HS-5 (cell line): ENCODE measurements at places on chromosomes 16 and 17.

DNA sequence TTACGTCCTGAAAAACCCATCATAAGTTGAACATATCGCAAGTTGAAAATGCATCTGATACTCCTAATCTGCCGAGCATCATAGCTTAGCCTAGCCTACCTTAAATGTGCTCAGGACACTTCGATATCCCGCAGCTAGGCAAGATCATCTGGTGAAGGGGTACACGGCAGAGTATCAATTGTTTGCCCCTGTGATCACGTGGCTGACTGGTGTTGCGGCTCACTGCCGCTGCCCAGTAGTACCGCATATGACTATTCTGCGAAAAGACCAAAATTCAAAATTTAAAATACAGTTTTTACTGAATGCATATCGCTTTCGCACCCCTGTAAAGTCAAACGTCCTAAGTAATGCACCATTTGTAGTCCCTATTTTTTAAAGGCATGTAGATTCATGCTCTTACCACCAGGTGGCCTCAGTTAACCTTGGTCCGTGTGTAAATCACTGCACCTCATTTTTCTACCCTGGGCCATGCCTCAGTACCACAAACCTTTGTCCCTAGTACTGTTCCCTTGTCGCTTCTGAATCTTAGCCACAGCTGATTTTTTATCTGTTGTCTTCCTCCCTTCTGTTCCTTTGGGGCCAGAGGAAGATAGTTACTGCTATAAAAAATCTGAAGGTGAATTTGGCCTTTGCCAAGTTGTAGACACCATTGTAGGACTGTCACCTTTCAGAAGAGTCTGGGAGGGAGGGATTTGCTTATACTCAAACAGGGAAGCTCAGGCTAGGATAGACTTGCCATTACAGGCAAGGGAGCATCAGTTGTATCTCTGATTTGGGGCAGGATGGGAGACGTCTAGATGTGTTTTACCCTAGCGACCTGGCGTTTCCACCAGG lies 34.4 kb downstream of the WWP2 start:
- peak; percentile 30 for DNase-seq

DNA sequence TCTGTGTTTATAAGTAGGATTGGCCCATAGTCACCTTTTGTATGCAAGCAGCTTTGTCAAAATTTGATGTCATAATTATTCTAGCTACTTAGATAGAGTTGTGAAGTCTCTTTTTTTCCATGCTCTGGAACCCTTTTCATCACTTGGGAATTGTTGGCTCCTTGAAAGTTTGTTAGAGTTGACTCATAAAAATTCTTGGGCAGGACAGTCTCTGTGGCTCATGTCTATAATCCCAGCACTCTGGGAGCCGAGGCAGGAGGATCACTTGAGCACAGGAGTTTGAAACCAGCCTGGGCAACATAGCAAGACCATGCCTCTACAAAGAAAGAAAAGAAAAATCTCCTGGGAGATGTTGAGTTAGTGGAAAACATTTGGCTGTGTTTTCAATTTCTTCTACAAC lies 45.7 kb upstream of the MRC2 start:
- DNase-seq, result no peak

- DNase-seq, result no peak
These were observed 392.9 kb upstream of the EEF2KMT start for GRCh38 chr16:5490499-5490898.

DNA sequence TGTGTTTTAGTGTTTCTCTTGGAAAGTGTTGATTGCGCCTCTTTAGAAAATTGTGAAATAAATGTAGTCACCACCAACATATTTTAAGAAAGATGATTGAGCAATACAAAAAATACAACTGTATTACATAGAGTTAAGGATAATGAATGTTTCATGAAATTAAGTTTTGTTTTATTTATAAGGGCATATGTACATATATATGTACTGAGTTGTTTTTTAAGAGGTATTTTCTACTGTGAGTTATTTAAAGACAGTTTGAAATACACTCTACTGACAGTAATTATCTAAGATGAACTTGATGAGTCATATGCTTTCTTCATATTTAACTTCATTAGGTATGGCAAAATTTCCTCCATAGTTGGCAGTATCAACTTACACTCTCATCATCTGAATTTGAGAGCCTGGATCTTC lies 411.7 kb downstream of the HS3ST3B1 start:
- peak; percentile 2 for DNase-seq

GRCh38 chr16:20610211-20610891 lies 34.2 kb upstream of the ACSM2B start:
- no peak for DNase-seq

GRCh38 chr17:35541434-35541833 lies 4.0 kb upstream of the SLFN12L start:
- DNase-seq, result no peak

GRCh38 chr17:43936434-43936833 lies 5.8 kb downstream of the PPY start:
- peak; percentile 56 for DNase-seq
